Panc1 (cell line): ENCODE measurements at places on chromosomes 12 and 14. TPM values are rescaled to one million over a fixed set of nuclear protein-coding genes. Genes with fewer than 3 reads are reported as not detected.
A peak's percentile ranks its signal among the peaks of the same experiment; 100 is the strongest.

Gene CYP46A1
- 0.36 TPM for total RNA-seq

GRCh38 chr12:100962086-100962712 lies 167.6 kb downstream of the ANO4 start:
- H3K4me3 ChIP-seq: no peak overlapping the region
- H3K4me1 ChIP-seq: no peaks in the 10 kb centered on the region
- DNase-seq: no peak
- H3K36me3 ChIP-seq: no peaks in the 10 kb centered on the region

- no peaks in the 10 kb centered on the region for H3K36me3 ChIP-seq
- H3K4me1 ChIP-seq: peaks cover 24% of the 10 kb centered on the region
- peaks cover 12% of the 10 kb centered on the region for H3K27me3 ChIP-seq
- peak; percentile 94 for DNase-seq
- no peak overlapping the region for H3K4me3 ChIP-seq
Observed at GRCh38 chr12:27966870-27967269, 5.7 kb downstream of the PTHLH start.

- no peak overlapping the region for H3K4me3 ChIP-seq
- H3K27me3 ChIP-seq: no peaks in the 10 kb centered on the region
- H3K36me3 ChIP-seq: peaks cover 10% of the 10 kb centered on the region; the same call in 1 of the 2 replicates
- no peak for DNase-seq
Observed at GRCh38 chr14:63383776-63384367, 65.1 kb upstream of the GPHB5 start.

DNA sequence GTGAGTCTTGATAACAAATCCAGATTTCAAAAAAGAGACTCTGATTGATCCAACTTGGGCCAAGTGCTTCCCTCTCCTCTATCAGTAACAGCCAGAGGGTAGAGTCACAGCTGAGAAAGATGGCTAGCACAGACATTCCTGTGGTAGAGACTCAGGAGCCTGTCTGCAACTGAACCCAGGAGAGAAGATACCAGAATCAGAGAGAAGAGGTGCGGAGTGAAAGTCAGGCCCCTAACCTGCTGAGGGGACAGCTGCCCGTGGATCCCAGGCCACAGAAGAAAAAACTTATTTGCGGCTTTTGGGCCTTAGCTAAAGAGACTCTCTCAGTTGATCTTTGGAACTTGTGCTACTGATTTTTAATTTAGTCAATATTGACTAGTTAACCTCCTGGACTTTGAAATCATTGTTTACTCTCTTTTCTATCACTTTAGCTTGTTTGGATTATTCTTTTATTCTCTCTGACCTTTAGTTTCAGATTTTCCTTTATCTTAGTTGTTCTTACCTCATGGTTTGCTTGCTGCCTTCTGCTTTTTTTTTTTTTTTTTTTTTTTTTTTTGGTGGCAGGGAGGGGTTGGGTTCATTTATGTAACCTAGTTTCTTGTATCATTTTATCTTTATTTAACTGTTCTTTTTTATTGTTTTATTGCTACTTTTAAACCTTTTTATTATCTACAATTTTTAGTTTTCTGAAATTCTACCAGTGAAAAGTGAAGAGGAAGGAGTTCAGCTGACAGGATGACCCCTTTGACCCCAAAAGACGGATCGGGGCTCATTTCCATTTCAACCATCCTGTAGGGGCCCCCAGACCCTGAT lies 154.9 kb upstream of the KRR1 start:
- H3K27me3 ChIP-seq: no peaks in the 10 kb centered on the region
- H3K36me3 ChIP-seq: no peaks in the 10 kb centered on the region
- H3K4me1 ChIP-seq: peaks cover 40% of the 10 kb centered on the region
- H3K4me3 ChIP-seq: no peak overlapping the region
- DNase-seq: no peak

- no peak overlapping the region; the same call in 1 of the 2 replicates for H3K27ac ChIP-seq
- H3K27me3 ChIP-seq: no peaks in the 10 kb centered on the region
- DNase-seq: peak; percentile 27
- no peaks in the 10 kb centered on the region for H3K36me3 ChIP-seq
- H3K4me1 ChIP-seq: peaks cover 2% of the 10 kb centered on the region; the same call in 1 of the 2 replicates
Observed at GRCh38 chr12:111788178-111788654, 21.5 kb downstream of the ALDH2 start.
